ENCODE measurements at places on chromosomes 4 and X. TPM values are rescaled to one million over a fixed set of nuclear protein-coding genes. Genes with fewer than 3 reads are reported as not detected.

Gene PDCL2
- not detected for total RNA-seq

Gene AKAP4
- not detected for total RNA-seq

Gene SPANXB1
- total RNA-seq = not detected

Gene TCEAL7
- total RNA-seq = 74.1 TPM

Gene MAGEA6
- total RNA-seq = not detected

Gene GUCY1B1
- 46.3 TPM for total RNA-seq

Gene NSD2
- 31.5 TPM for total RNA-seq

Gene NUDT10
- total RNA-seq = 2.7 TPM

Gene BEX2
- total RNA-seq = 0.60 TPM

Gene DGKK
- not detected for total RNA-seq

Gene RASSF6
- total RNA-seq = not detected

Gene NSG1
- 0.17 TPM for total RNA-seq

Gene TIGD4
- total RNA-seq = 0.26 TPM

Gene CSAG1
- not detected for total RNA-seq

Gene RNF128
- total RNA-seq = 3.6 TPM

Gene SMIM43
- 14.8 TPM for total RNA-seq

Gene NWD2
- total RNA-seq = under 0.01 TPM

Gene BST1
- 8.7 TPM for total RNA-seq

Gene F11
- not detected for total RNA-seq

Gene BEX4
- total RNA-seq = 12.1 TPM

Gene SLC38A5
- 40.0 TPM for total RNA-seq

Gene SLC16A2
- total RNA-seq = 7.4 TPM

Gene TENM3
- 6.0 TPM for total RNA-seq

Gene TASL
- total RNA-seq = not detected

Gene FGF16
- total RNA-seq = 0.09 TPM

Gene TRIM2
- 132 TPM for total RNA-seq

Gene CT45A5
- total RNA-seq = not detected

Gene REELD1
- not detected for total RNA-seq

Gene VSIG4
- not detected for total RNA-seq

Gene GLRA3
- total RNA-seq = not detected

Gene XG
- total RNA-seq = 6.1 TPM

Gene CFI
- total RNA-seq = 1.8 TPM

Gene KLF3
- 11.2 TPM for total RNA-seq

Gene CYBB
- total RNA-seq = not detected

Gene MFAP3L
- total RNA-seq = 1.0 TPM

Gene PNCK
- 0.17 TPM for total RNA-seq

Gene BTK
- total RNA-seq = not detected

Gene FAT4
- 14.9 TPM for total RNA-seq

Gene BMPR1B
- total RNA-seq = 0.47 TPM

Gene PAGE5
- not detected for total RNA-seq
